IgD-negative memory B cell (primary cell): ENCODE measurements at places on chromosomes 3 and 15. TPM values are rescaled to one million over a fixed set of nuclear protein-coding genes. Genes with fewer than 3 reads are reported as not detected.

The C3orf22 gene
- polyA plus RNA-seq, result not detected

The ACSBG1 gene
- polyA plus RNA-seq, result not detected

The SNRPN gene
- polyA plus RNA-seq, result 271 TPM

The SYNPR gene
- not detected for polyA plus RNA-seq

The SLC22A13 gene
- polyA plus RNA-seq, result not detected

The PYGO1 gene
- not detected for polyA plus RNA-seq

The ITIH1 gene
- not detected for polyA plus RNA-seq

The TIMP4 gene
- not detected for polyA plus RNA-seq
